ENCODE measurements at places on chromosomes 16 and 17.

DNA sequence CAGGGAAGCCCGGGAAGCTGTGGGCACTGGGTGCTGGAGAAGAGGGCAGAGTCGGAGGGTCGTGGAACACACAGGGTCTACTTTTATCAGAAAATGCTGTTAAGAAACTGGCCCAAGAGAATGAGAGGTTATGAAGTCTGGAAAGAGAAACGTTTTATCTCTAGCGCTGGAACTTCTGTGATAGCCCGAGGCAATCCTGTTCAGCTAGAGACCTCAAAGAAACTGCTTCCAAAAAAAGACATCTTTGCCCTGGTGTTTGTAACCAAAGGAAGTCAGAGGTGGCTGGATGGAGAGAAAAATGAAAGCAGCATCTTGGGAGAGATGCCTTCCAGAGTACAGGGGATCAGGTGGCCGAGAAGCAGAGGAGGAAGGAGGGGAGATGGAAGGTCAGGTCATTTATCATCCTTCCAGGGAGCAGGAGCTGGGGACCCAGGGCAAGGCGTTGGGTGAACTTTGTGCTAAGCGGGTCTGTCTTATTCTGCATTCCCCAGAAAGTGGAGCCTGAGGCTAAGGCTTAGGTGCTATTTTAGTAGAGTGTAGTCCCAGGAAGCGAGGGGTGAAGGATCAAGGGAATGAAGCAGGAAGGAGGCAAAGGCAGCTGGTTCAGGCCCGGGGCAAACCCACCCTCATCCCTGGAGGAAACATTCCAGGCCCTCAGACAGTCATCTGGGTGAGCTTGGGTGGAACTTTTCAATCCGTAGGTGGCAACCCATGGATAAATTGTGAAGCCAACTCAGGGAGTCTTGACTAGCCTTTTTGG is 66.5 kb downstream of the MGAT5B start:
- DNase-seq, result no peak

DNA sequence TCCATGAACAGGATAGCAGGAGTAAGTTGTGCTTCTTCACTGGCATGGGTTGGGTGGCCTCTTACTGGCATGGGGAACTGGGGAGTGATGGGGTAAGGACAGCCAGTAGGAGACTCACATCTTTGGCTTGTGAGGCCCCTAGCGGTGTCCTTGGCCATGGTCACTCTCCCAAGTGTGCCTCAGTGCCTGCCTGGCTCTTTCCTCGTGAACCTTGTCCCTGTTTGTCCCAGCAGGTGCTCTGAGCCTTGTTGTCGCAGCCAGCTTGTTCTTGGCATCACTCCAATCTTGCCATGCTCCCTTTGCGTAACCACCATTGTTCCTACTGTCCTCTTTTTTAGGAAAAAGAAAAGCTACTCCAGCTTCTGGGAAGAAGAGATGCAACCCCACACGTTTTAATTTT is 53.6 kb upstream of the SDK2 start:
- no peak for DNase-seq

- no peak for DNase-seq
Observed at GRCh38 chr16:27980076-27980775, 83.3 kb downstream of the GSG1L start.

- no peak for DNase-seq
Observed at GRCh38 chr16:4765511-4766474, 1.2 kb downstream of the ZNF500 start.

- DNase-seq, result no peak
Observed at GRCh38 chr17:68094481-68095078, 59.0 kb downstream of the KPNA2 start.

DNA sequence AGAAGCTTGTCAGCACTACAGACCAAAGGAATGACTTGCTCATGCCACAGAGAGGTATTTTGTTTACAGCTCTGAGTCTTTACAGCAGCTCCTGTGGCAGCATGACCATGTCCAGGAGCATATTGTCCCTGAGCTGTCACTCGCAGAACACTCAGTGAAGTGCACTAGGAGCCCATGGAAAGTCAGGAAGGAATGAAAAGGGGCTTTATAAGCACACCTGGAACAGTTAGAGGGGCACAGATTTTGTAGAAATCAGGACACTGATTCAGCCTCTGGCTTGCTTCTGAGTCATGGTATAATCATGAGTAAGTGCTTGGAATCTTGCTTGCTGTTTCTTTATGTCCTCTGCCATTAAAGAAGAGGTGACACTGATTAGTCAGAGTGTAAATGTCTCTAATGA is 41.0 kb downstream of the TADA2A start:
- DNase-seq, result no peak

DNA sequence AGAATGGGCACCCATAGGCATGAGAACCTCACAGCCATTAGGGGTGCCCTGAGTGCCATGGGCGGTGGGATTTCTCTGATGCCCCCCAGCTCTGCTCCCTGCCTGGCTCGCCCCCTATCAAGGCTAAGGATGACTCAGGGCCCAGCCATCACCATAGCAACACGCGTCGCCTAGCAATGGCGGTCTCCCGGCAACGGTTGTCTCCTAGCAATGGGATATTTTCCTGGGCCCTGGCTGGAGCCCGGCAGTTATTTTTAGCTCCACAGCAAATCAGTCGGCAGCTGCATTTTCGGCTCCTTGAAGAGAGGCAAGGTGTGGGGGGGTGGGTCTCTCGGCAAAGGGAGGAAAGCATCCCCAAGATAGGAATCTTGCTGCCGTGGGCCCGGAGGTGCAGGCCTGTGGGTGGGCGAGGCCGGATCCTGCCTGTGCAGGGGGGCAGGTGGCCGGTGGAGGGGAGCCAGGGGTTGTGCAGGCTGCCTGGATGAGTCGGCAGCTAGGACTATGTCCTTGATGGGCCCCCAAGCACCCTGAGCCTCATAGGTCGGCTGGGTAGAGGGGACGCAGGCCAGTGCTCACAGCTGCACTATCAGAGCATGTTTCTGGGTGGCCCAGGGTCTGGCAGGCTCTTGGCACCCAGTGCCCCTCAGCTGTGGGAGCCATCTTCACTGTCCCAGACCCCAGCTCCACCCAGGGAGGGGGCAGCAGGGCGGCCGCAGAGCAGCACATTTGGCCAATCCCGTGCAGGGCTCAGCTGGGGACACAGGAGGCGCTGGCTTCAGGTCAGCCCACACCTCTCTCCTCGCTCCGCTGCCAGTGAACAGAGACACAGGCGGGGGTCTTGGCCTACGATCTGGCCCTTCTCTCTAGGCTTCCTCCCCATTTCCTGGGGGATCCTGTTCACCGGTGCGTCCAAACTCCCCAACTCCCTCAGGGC is 4.2 kb upstream of the FBXL16 start:
- no peak for DNase-seq

DNA sequence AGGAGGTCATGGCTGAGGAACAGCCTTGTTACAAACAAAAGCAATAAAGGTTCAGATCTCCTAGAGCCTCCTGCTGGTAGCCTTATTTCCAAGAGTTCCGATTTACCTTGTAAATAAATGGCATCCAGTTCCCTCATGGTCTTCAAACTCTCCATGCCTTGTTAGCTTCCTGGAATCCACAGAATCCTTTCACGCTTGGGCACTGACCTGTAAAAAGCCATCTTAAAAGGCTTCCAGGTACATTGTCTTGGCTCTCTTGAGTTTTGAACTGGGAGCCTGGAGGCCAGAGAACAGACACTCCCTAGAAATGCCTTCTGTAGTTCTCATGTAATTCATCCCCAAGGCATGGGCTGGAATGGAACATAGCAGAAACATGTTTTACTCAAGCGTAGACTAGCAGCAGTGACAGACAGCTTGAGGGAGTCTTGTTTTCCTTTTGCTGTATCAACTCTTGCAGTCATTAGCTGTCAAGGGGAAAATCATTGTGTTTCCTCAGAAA is 207.9 kb downstream of the SNX29 start:
- DNase-seq, result no peak

DNA sequence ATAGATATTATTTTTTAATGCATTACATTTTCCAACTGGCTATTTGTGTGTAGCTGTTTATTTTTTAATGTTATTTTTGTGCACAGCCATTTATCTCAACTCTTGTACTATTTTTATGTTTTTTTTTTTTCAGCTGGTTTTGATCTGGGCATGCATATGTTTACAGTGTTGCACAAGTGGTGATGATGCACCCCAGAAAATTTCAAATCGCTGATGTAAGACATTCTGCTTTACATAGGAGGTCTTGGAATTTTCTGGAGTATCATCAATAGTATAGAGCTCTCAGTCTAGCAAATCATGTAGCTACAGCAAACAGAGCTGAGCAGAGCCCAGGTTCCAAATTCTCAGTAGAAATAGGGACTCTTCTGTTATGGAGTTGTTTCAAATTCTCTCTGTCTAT is 30.2 kb downstream of the CACNG5 start:
- no peak for DNase-seq

GRCh38 chr17:42521036-42521435 is 15.0 kb upstream of the NAGLU start:
- no peak for DNase-seq

DNA sequence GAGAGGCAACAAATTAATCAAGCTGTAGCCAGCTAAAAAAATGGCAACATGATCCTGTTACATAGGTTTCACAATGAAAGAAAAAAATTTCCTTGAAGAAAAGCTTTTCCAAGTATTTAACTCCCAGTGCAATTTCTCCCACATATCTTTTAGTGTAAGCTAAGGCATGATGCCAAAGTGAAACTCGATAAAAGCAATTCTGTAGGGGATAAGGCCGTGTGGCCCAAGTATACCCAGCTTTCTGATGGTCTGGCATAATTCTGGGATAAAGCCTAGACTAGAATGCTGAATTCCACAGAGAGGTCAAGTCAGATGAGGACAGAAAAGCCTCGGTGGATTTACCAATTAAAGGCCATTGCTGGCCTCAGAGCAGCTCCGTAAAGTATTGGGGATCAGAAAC is 36.2 kb downstream of the CTCF start:
- no peak for DNase-seq
